ENCODE measurements at places on chromosomes 1 and 21.

DNA sequence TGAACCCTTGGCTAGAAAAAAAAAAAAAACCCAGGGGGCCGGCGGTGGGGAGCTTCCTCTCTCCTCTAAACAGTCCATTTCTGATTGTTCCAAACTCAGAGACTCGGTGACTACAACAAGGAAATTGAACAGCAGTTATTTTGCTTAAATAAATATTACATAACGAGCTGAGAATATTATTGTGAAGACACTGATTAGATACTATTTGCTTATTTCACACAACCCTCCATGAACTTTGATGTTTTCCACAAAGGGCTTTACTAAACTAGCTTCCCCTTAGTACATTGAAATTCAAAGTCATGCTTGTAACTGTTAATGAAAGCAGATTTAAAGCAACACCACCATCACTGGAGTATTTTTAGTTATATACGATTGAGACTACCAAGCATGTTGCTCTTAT lies at the start of gene CFHR5:
TSS of gene CFHR5 (plus strand) at position 279 of the 400 bp plus-strand sequence. CDS start at position 388, 109 bp downstream.
- H3K27ac ChIP-seq: no peak within 1 kb of the TSS
- H3K27me3 ChIP-seq: no peaks in the 10 kb centered on the region
- DNase-seq: no peak
- H3K4me3 ChIP-seq: no peak within 1 kb of the TSS

DNA sequence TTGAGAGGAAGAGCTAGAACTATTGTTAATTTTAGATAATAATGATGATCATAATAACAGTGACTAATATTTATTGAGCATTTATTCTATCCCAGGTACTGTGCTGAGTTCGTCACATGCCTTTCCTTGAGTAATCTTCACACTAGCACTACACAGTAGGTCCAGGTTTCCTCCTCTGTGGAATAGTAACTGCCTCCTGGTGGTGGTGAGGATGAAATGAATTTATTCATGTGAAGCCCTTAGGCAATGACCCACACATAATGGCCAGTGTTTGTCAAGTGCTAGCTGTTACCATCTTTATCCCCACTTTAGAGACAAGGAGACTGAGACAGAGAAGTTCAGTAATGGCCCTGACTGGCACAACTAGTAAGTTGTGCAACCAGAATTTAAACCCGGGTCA lies 5.9 kb downstream of the NIPAL3 start:
- no peak overlapping the region for H3K4me3 ChIP-seq
- peaks cover 35% of the 10 kb centered on the region for H3K4me1 ChIP-seq
- DNase-seq: no peak
- H3K36me3 ChIP-seq: peaks cover 27% of the 10 kb centered on the region

- no peak overlapping the region for H3K27ac ChIP-seq
- H3K36me3 ChIP-seq: no peaks in the 10 kb centered on the region
- no peak for DNase-seq
These were observed 604.9 kb upstream of the PTBP2 start for GRCh38 chr1:96116731-96117130.

DNA sequence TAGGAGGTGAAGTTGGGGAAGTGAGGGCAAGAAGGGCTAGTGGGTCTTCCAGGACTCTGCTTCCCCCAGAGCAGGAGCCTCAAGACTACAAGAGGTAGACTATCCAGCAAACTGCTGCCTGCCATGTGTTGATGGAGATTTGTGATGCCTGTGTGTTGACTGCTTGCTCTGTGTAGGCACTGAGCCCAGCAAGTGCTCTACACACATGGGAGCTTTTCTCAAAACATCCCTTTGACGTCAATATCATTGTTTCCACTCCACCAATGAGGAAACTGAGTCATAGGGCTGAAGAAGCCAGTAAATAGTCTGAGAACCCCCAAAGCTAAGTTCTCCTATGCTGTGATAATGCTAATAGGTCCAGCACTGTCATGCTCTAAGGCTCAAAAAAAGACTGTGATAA lies 207.2 kb upstream of the NFIA start:
- H3K4me3 ChIP-seq: no peak overlapping the region
- no peaks in the 10 kb centered on the region for H3K27me3 ChIP-seq
- H3K36me3 ChIP-seq: no peaks in the 10 kb centered on the region
- DNase-seq: no peak
- H3K27ac ChIP-seq: no peak overlapping the region

DNA sequence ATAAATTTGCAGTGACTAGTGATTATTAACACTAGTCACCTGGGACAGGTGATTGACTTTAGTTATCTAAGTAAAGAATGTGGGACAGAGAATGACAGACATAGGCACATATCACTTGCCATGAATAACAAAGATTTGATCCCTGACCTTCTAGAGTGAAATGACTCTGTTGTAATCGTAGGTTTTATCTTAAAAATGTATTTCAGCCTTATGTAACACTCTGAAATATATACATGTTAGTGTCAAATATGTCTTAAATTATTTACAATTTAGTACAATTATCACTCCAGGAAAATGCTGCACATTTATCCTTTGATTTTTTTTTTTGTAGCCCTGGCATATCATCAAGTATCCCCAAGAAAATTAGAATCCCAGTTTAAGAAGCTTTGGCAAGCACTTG lies 186.4 kb upstream of the PTGFR start:
- no peaks in the 10 kb centered on the region for H3K36me3 ChIP-seq
- H3K4me3 ChIP-seq: no peak overlapping the region
- no peaks in the 10 kb centered on the region for H3K4me1 ChIP-seq
- no peak overlapping the region for H3K27ac ChIP-seq
- DNase-seq: no peak
- no peaks in the 10 kb centered on the region for H3K27me3 ChIP-seq

DNA sequence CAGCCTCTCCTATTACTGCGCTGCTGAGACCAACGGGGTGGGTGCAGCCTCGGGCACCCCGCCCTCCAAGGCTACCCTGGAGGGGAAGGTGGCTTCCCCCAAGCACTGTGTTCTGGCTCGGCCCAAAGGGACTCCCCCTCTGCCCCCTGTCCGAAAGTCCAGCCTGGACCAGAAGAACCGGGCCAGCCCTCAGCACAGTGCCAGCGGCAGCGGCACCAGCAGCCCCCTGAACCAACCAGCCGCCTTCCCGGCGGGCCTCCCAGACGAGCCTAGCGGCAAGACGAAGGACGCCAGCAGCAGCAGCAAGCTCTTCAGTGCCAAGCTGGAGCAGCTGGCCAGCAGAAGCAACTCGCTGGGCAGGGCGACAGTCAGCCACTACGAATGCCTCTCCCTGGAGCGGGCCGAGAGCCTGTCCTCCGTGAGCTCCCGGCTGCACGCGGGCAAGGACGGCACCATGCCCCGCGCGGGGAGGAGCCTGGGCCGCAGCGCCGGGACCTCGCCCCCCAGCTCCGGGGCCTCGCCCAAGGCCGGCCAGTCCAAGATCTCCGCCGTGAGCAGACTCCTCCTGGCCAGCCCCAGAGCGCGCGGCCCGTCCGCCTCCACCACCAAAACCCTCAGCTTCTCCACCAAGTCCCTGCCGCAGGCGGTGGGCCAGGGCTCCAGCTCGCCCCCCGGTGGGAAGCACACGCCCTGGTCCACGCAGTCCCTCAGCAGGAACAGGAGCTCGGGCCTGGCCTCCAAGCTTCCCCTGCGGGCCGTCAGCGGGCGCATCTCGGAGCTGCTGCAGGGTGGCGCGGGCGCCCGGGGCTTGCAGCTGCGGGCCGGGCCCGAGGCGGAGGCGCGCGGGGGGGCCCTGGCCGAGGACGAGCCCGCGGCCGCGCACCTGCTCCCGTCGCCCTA lies 533.1 kb downstream of the KIF26B start:
- no peaks in the 10 kb centered on the region for H3K36me3 ChIP-seq
- no peak overlapping the region for H3K27ac ChIP-seq
- no peak overlapping the region for H3K4me3 ChIP-seq
- no peaks in the 10 kb centered on the region for H3K27me3 ChIP-seq

DNA sequence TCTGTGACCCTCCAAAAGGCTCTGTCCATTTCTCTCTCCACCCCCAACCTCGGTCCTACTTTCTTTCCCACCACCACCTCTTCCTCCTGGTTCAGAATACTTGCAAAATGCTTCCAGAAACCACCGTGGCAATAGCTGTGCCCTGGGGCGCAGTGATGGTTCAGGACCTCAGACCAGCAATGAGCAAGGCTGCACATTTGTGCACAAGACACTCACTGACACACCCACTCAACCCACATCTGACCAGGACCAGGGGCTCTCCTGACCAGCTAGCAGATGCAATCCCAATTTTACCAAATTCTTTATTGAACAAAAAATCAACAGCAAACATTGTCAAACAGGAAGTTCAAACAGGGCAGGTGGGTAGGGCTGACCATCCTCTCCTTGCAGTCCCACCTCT lies 25.7 kb downstream of the SPOCD1 start:
- H3K36me3 ChIP-seq: no peaks in the 10 kb centered on the region
- DNase-seq: peak; percentile 34
- H3K27me3 ChIP-seq: no peaks in the 10 kb centered on the region
- no peak overlapping the region for H3K4me3 ChIP-seq

- no peaks in the 10 kb centered on the region for H3K36me3 ChIP-seq
- no peak overlapping the region for H3K4me3 ChIP-seq
- DNase-seq: no peak
- H3K27ac ChIP-seq: no peak overlapping the region
- no peaks in the 10 kb centered on the region for H3K27me3 ChIP-seq
These were observed 97.8 kb upstream of the ZC3H11B start for GRCh38 chr1:219710529-219711194.

DNA sequence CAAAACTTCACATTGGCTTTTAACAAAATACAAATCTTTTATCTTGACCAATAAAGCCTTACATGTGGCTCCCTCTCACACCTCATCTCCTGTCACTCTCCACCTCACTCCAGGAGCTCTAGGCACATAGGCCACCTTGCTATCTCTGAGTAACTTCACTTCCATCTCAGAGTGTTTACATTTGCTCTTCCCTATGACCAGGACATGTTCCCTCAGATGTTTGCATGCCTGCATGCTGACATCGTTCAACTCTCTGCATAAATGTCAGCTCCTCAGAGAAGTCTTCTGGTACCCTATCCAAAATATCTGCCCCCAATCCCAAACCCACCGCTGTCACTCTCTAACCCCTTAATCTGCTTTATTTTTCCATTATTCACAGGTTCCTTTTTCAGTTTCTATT lies 110.9 kb downstream of the TOMM20 start:
- peaks cover 13% of the 10 kb centered on the region for H3K4me1 ChIP-seq
- H3K27me3 ChIP-seq: no peaks in the 10 kb centered on the region
- H3K36me3 ChIP-seq: no peaks in the 10 kb centered on the region
- no peak overlapping the region for H3K27ac ChIP-seq

DNA sequence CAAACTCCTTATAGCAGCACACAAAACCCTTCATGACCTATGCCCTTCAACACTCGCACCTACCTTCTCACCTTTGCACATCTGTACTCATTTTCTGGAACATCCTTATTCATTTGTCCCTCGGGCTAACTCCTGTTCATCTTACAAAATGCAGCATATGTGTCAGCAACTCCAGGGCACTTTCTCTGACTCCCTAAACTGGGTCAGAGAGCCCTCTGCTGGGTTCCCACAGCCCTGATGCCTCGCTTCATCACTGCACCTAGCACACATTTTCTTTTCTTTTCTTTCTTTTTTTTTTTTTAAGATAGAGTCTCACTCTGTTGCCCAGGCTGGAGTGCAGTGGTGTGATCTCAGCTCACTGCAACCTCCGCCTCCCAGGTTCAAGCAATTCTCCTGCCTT lies 54.0 kb downstream of the RAB3B start:
- no peak overlapping the region for H3K27ac ChIP-seq
- H3K4me1 ChIP-seq: no peaks in the 10 kb centered on the region
- no peaks in the 10 kb centered on the region for H3K36me3 ChIP-seq
- no peaks in the 10 kb centered on the region for H3K27me3 ChIP-seq
- H3K4me3 ChIP-seq: no peak overlapping the region

DNA sequence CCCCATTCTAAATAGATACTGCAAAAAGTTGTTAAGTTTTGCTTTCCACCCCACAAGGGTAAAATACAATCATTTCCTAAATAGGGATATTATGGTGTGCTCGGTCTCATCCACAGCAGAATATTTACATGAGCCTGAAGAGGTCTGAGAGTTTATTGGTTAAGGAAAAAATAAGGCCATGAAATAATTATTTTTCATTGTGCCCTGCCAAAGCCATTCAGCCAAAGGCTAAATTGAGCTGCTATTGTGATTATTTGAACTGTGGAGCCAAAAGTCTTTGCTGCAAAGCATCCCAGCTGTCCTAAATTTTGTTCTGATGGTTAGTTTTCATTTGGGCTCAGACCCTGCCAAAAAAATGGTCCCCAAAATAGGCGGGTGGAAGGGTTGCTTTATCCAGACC lies 298.7 kb upstream of the ESRRG start:
- no peaks in the 10 kb centered on the region for H3K27me3 ChIP-seq
- no peak overlapping the region for H3K4me3 ChIP-seq
- H3K27ac ChIP-seq: no peak overlapping the region
- no peak for DNase-seq

- H3K4me3 ChIP-seq: no peak overlapping the region
- no peak overlapping the region for H3K27ac ChIP-seq
- DNase-seq: no peak
- H3K36me3 ChIP-seq: no peaks in the 10 kb centered on the region
- no peaks in the 10 kb centered on the region for H3K27me3 ChIP-seq
- no peaks in the 10 kb centered on the region for H3K4me1 ChIP-seq
These were observed 194.0 kb upstream of the VAMP3 start for GRCh38 chr1:7576946-7577657.

GRCh38 chr1:234686035-234686434 lies 76.1 kb upstream of the IRF2BP2 start:
- H3K27me3 ChIP-seq: no peaks in the 10 kb centered on the region
- H3K4me1 ChIP-seq: no peaks in the 10 kb centered on the region
- no peak overlapping the region for H3K27ac ChIP-seq
- DNase-seq: no peak

- H3K4me1 ChIP-seq: no peaks in the 10 kb centered on the region
- no peak for DNase-seq
- H3K27ac ChIP-seq: no peak overlapping the region
- H3K4me3 ChIP-seq: no peak overlapping the region
- no peaks in the 10 kb centered on the region for H3K36me3 ChIP-seq
These were observed 64.1 kb downstream of the BACE2 start for GRCh38 chr21:41232013-41232412.

- no peak for DNase-seq
- H3K27ac ChIP-seq: no peak overlapping the region
- H3K4me3 ChIP-seq: no peak overlapping the region
- no peaks in the 10 kb centered on the region for H3K4me1 ChIP-seq
These were observed 27.6 kb downstream of the CFAP74 start for GRCh38 chr1:1976031-1976430.

- no peak overlapping the region for H3K4me3 ChIP-seq
- no peaks in the 10 kb centered on the region for H3K36me3 ChIP-seq
- H3K4me1 ChIP-seq: no peaks in the 10 kb centered on the region
- H3K27ac ChIP-seq: no peak overlapping the region
- no peak for DNase-seq
These were observed 242.2 kb downstream of the PTPRC start for GRCh38 chr1:198880818-198881597.

DNA sequence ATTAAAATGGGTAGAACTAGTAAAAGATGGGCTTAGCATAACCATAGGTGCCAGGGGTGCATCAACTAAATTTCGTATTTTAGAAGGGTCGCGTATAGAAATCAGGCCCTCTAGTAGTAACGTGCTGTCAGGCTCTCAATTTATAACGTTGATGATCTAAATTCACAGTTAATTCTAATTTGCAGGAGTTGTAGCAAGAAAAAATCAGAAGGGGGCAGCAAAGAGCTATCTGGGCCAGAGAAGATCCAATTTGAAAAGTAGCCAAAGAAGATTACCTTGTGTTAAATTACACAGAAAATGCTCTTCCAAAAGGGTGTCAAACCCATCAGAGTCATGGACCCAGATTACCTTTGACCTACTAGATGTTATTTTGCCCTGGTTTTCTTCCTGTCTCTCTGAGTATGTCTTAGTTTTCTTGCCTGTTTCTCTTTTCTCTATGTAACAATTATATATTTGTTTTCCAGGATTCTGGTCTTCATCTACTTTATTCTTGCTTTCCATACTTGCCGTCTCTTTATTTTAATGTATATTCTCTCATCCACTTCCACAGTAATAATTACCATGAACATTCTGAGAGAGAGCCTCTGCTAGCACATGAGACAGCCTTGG lies 1030.9 kb downstream of the AMY1C start:
- H3K4me1 ChIP-seq: no peaks in the 10 kb centered on the region
- no peaks in the 10 kb centered on the region for H3K36me3 ChIP-seq

Data from CD8-positive, alpha-beta memory T cell (primary cell).